Activated naive CD8-positive, alpha-beta T cell treated with anti-CD3 and anti-CD28 coated beads for 36 hours (primary cell): ENCODE measurements at places on chromosomes 4 and X.

- DNase-seq = no peak
These were observed 524.2 kb downstream of the IQCM start for GRCh38 chr4:149291463-149291862.

DNA sequence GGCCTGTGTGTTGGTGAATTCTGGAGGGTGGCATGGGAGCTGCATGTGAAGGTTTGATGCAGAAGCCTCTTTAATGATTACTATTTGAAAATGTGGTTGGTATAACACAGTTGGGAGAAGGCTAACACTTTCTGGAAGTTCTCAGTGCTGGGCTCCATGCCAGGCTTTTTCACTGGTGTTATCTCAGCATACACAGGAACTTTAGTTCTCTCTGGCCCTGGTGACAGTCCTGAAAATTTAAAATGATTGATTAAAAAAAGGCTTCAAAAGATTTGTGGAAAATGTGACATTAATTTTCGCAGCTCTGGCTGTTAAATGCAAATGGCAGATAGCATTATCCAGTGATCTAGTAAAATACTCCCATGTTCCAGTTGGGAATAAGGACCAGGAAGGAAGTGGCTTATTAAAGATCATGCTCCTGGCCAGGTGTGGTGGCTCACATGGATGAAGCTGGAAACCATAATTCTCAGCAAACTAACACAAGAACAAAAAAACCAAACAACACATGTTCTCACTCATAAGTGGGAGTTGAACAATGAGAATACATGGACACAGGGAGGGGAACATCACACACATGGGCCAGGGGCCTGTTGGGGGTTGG is 36.6 kb downstream of the DIPK2B start:
- no peak for DNase-seq

GRCh38 chr4:87505862-87506261 is 23.3 kb downstream of the SPARCL1 start:
- no peak for DNase-seq

DNA sequence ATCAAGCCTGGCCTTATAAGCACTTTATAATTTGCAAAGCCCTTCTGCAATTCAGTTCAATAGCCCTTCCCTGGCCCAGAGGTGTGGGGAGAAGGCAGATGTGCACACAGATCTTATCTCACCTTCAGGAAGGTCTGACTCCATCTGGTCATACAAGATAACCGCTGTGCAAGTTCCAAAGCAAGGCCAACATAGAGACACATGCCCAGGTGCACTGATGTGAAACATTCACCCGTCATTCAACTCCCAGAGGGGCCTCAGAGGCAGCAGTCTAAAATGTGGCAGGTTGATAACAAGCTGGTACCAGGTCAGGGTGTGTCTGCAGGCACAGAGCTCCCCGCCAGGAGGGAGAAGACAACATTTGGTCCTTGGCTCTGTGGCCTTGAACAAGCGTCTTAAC is 10.9 kb upstream of the WFS1 start:
- DNase-seq = no peak

DNA sequence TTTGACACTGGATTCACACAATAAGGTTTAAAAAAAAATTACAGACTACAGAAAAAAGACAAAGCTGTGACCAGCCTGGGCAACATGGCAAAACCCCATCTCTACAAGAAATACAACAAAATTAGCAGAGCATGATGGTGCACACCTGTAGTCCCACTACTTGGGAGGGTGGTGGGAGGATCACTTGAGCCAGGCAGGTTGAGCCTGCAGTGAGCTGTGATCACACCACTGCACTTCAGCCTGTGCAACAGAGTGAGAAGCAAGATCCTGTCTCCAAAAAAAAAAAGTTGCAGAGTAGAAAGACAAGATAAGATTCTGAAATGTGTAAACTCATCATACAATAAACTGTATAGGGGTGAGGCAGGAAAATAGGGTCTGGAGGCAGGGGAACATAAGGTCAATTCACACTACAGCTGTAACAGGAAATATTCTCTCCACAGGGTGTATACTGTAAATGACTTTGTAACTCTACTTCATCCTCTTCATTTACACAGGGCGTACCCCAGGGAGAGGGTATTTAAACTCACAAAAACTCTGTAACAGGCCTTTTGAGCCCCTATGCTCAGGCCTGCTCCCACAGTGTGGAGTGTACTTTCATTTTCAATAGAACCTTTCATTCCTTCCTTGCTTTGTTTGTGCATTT is 112.6 kb upstream of the MAPK10 start:
- DNase-seq = no peak

- no peak for DNase-seq
These were observed 21.2 kb upstream of the MID2 start for GRCh38 chrX:107804427-107804826.

DNA sequence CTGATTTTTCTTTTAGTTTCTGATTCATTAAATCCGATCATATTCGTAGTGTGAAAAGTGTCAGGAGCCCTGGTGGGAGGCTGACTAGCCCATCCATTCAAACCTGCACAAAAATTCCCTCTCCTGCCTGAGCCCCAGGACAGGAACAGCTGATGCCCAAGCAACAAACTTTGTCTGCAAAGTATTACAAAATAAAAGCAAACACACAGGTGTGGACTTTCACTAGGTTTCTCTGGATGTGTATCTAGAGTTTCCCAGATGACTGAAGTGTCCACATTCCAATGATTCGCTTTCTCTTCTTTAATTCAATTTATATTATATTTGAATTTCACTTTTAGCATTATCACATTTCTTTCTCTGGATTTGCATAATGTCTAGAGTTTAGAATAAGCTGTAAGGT is 18.2 kb upstream of the FAM9B start:
- DNase-seq = no peak

GRCh38 chrX:14801136-14801535 is 71.7 kb downstream of the FANCB start:
- no peak for DNase-seq

DNA sequence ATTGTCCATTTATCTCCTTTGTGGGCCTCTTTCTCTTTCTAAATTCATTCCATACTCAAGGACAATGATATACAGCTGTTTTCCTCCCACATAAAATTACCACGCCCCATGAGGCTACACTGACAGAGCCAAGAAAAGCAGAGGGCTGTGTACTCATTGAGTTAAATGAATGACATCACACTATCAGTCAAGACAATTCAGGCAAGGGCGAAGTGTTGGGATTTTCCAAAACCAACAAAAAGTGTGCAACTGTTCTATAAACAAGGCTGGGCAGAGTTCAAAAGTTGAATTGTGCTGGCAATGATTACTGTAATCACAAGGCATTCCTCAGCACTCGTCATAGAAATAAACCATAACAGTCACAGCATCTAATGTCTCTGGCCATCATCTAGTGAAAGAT is 799.6 kb upstream of the DIAPH2 start:
- no peak for DNase-seq

DNA sequence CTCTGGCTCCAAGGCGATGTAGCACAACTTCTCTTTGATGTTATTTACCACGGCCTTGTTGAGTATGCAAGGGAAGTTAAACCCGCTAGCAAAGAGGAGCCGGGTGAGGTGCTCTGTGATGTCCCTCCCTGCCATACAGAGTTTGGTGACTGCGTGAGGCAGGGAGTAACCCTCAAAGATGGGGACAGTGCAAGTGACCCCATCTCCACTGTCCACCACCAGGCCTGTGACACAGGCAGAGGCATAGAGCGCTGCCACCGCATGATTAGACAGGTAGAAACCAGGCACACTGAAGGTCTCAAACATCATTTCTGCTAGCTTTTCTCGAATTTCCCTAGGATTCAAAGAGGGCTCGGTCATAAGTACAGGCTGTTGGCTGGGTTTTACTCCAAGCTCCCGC is 677 bp downstream of the ACTRT1 start:
- DNase-seq = no peak

DNA sequence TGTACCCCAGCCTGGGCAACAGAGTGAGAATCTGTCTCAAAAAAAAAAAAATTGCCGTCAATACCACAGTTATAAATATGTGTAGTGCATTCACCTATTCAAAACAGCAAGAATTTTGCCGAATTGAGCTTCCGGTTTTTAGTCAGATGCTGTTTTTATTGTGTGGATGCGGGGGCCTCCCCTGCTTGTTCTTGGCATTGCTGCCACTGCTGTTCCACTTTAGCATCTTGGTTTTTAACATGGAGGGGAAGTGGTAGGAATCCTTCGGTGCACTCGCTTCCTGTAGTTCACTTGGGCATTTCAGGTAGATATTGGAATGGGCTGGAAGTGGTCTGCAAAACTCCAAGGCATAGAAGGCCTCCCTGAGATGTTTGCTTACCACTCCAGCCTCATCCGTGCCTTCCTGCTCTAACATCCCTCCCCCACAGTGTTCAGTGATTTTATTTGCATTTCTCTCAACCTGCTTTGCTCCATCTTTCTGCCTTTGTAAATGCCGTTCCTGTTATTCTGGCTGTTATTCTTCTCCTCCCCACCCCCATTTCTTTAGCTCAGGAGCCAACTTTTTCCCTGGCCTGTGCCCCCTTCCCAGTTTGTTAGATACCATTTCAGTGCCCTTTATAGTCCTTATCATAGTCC is 25.5 kb downstream of the MOB1B start:
- no peak for DNase-seq

DNA sequence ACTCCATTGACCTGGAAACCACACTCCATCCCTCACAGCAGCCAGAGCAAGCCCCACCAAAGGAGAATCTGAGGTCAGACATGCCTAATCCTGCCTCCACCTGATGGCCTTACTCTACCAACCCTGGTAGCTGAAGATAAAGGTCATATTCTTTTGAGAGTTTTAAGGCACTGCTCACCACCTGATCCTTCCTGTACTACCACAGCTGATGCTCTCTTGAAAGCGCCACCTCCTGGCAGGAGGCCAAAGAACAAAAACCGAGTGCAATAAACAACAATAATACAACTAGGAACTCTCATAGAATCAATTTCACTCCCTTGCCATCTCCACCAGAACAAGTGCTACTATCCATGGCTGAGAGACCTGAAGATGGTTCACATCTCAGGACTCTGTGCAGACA is 301.6 kb downstream of the NAF1 start:
- DNase-seq = no peak

DNA sequence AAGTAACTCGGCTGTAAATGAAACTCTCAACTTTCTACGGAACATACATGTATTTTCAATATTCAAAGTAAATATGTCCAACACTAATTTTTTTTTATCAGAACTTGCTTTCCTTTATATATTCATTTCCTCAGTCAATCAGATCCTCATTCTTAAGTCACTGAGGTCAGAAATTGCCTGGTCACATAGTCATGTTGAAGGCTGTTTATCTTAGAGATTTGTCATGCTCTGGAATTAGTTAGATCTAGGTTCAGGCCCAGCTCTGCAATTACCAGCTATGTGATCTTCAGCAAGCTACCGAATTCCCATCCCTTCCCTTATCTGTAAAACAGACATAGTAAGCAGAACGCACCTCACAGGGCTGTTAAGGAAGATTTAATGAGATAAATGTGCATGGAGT is 228.8 kb downstream of the SPCS3 start:
- DNase-seq = no peak

- no peak for DNase-seq
These were observed 6.2 kb downstream of the GAK start for GRCh38 chr4:925771-926500.

DNA sequence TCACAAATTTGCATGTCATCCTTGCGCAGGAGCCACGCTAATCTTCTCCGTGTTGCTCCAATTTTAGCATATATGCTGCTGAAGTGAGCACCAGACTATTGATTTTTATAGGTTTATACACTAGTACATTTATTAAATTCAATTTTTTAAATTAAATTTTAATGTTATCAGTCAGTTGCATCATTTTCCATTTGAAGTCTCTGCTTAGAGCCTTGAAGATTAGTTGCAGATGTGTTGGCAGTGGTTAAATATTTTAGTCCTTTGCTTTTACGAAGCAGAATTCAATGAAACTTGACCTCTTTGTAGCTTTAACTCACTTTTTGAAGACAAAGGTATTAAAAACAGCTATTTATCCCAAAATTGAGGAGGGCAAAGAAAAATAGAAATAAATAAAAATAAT is 16.5 kb downstream of the TRAPPC11 start:
- DNase-seq = no peak

DNA sequence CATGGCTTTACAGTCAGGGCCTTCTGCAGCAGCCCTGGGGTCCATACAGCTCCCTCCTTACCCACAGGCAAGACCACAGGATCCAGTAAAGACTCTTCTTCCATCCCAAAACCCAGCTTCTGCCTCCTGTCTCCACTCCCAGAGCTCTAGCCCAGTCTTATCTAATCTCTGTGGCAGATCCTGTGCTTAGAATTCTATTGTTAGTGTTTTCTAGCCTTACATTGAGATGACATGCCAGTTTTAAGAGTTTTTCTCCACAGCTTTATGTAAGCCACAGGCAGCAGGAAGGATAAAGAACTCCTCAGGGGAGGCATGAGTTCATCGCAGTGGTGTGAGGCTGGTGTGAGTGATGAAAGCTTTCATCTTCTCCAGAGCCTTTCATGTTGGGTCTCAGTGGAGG is 129.1 kb downstream of the RCHY1 start:
- no peak for DNase-seq

- DNase-seq = peak; percentile 15
These were observed 930 bp downstream of the ZNF718 start for GRCh38 chr4:125091-125771.

- DNase-seq = no peak
These were observed 32.0 kb downstream of the GPRIN3 start for GRCh38 chr4:89275587-89275986.

GRCh38 chr4:153348006-153348405 is 3.5 kb downstream of the MND1 start:
- no peak for DNase-seq

- DNase-seq = no peak
These were observed 4.6 kb downstream of the FAT4 start for GRCh38 chr4:125319311-125319710.

- no peak for DNase-seq
These were observed 87.9 kb downstream of the LRRC66 start for GRCh38 chr4:51932261-51932660.

DNA sequence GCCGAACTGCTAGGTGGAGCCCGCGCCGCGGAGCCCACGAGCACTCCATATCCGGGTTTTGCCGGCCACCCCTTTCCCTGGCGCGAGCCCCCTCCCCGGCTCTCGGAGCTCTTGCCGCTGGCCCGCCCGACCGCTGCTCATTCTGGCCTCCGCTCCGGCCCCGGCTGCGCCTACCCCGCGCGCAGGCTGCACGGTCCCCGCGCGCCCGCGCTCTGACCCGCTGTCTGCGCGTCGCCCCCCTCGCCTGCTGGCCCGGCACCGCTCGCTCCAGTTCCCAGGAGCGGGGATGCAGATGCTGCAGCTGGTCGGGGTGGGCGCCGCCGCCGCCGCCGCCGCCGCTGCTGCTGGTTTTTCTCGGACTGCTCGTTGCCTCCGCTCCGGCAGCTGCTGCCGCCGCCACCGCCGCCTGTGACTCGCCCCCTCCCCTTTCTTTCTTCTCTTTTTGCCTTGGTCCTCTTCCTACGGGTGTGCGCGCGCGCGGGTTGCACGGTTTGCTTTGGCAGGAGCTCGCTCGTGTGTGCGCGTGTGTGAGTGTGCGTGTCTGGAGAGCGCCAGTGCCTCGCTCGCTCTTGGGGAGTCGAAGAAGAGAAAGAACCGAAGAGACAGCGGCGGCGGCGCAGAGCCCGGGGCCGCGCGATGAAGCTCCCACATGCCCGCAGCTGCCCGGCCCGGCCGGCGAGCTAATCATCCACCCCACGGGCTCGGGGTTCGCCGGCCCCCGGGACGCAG is at the start of gene ADGRL3:
ADGRL3 (plus strand) TSS at position 140 of the 729 bp plus-strand sequence.
- DNase-seq = no peak
